Fibroblast of pulmonary artery (primary cell): ENCODE measurements at places on chromosomes 7 and 10.
A peak's percentile ranks its signal among the peaks of the same experiment; 100 is the strongest.

DNA sequence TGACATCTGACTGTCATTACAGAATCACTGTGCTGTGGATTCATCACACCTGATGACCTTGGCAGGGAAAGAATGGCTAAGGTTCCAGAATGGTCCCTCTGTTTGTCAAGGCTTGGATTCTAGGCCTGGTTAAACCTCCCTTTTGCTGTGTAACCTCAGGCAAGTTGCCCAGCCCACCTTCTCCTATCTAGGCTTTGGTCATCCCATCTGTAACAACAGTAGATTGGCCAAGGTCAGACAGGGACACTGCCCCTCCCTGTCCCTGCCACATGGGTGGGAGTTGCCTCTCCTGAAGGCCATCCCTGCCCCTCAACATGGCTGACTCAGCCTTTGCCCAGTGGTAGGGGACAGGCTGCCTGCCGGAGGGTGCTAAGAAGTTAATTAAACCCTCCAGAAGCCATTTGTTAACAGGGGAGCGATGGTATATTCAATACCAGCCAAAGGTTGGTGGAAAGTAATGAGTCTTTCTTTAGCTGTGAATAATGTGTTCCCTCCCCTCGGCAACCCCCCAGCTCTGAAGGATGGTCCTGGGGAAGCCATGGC is 149.8 kb upstream of the PCBD1 start:
- DNase-seq = no peak

DNA sequence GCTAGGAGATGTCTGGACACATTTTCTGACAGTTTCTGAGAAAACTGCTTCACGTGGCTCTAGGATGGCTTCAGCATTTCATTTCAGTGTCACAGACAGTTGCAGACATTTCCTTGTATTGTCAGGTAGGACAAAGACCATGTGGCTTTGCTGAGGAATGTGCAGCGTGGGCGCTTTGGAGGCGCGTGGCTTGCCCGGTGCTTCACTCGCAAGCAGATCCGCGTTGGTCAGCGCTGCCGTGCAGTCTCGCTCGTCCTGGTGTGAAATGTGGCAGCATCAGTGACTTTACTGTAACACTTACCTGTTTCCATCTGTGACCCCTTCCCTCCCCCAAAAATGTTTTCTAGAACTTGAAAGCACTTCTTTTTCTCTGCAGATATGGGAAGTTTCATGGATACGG is 340.5 kb downstream of the SDK1 start:
- no peak for DNase-seq

- DNase-seq = peak; percentile 19
Observed at GRCh38 chr10:71604324-71605018, 115.1 kb downstream of the C10orf105 start.

DNA sequence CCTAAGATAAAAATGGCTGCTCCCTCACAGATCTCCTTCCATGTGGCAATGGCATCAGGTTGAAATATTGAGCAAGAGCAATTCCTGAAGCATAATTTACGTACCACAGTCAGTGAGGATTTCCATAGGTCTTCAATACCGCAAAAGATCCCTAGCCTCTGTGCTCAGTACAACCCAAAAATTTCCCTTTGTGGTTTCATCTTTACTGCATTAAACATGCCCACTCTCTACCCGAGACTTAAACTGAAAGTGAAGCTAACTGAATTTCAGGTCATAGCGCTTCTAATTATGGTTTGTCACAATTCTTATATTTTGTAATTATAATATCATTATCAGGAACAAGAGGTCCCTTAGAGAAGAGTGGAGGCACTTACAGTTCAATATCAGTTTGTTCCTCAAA is 1071.1 kb downstream of the XPNPEP1 start:
- no peak for DNase-seq

DNA sequence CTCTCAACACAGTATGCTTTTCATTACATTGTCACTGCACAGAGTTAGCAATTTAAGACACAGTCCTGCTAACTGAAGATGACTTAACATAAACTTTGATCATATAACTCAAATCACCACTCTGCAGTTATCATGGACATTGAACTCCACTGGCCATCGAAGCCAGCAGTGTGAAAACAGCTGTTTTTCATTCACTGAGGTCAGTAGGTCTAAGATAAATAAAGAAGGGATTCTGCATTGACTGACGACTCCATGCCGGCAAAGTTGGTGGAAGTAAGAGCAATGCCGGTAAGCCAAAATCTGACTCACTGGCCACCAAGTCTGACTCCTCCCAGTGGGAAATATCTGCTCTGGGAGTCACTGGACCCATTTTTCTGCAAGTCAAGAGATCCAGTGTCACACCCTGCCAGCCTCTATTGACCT is 449.9 kb upstream of the ANKRD30A start:
- peak; percentile 44 for DNase-seq

DNA sequence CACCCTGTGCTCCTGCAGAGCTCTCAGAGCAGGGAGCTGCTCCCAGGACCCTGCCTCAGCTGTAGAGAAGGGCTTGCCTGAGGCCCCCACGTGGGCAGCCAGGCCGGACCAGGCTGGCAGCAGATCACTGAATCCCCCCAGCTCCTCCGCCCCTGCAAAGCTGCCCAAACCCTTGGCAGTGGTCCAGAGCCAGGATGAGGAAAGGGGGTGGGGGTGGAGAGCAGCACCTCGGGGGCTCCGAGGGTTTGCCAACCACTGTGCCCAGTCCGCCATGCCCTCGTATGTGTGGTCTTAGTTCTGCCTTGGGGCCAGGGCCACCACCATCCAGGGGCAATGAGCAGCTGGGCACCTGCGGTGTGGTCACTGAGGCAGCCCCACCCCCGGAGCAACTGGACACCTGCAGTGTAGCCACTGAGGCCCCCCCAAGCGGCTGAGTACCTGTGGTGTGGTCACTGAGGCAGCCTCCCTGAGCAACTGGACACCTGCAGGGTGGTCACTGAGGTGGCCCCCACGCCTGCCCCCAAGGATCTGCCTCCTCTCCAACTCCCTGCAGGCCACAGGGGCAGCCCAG is 90.8 kb downstream of the TCERG1L start:
- DNase-seq = no peak

- DNase-seq = no peak
Observed at GRCh38 chr7:12687718-12688171, 312 bp downstream of the ARL4A start.

GRCh38 chr7:105473163-105473562 is 48.9 kb downstream of the PUS7 start:
- DNase-seq = peak; percentile 91

DNA sequence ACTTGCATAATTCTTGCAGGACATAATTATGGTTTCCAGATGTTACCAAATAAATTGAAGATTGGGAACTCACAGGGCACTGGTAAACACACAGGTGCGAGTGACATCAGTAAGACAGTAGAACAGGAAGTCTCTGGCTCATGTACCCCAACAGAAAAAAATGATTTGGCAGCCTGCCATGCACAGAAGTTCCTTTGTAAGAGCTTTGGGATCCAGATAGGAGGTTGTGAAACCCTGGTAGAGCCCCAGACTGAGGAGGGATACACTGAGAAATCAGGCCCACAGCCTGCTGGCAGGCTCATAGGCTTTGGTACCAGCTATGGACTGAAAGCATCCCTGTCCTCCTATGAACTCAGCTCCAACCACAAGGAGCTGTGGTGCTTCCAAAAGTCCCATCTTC is 118.0 kb downstream of the COBL start:
- no peak for DNase-seq

GRCh38 chr10:12709521-12709963 is 292.0 kb downstream of the CCDC3 start:
- DNase-seq = peak; percentile 56

GRCh38 chr7:54615537-54615936 is 73.4 kb downstream of the VSTM2A start:
- peak; percentile 10 for DNase-seq

DNA sequence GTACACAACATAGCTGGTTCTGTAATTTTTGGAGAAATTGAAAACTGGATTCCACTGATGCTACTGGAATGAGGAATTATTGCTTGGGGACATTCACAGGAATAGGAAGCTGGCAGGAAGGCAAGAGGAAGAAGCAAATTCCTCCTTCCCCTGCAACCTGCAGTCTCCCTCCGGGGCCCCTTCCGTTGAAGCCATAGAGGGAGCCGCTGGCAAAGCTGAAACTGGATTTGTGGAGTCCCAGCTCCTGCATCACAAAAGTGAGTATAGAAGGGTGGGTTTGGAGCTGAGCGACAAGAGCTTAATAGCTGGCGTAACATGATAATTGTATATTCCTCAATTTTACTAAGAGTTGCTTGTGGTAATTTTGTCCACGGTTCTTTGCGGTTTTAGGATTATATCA is 190.8 kb downstream of the ADRA2A start:
- DNase-seq = no peak

- DNase-seq = no peak
Observed at GRCh38 chr10:11454958-11455566, 156.4 kb downstream of the USP6NL start.

- DNase-seq = peak; percentile 72
Observed at GRCh38 chr10:71269301-71270288, 49.5 kb upstream of the SLC29A3 start.

DNA sequence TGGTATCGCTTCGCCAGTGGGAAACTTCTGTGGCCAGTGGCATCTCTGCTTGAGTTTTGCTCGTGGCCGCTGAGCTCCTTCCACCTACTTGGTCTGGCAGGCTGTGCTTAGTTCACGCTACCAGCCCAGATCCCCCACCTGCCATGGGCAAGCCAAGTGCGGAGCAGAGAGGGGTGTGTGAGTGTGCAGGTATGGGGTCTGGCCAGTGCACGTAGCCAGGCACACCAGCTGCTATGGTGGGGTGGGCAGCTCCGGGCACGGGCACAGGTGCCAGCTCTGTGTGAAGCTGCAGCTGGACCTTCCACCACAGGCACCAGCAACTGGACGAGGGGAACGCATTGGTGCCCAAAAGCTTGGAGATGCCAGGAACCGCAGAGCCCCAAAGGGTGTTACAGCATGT is 56.5 kb downstream of the ZNF777 start:
- no peak for DNase-seq

GRCh38 chr10:48284002-48284546 is 9.6 kb upstream of the FRMPD2 start:
- no peak for DNase-seq

GRCh38 chr7:74293577-74293908 is 4.3 kb downstream of the CLIP2 start:
- DNase-seq = no peak

- no peak for DNase-seq
Observed at GRCh38 chr7:73904219-73905137, 43.5 kb downstream of the TMEM270 start.

GRCh38 chr7:1611708-1612241 is 41.9 kb upstream of the PSMG3 start:
- peak; percentile 77 for DNase-seq

DNA sequence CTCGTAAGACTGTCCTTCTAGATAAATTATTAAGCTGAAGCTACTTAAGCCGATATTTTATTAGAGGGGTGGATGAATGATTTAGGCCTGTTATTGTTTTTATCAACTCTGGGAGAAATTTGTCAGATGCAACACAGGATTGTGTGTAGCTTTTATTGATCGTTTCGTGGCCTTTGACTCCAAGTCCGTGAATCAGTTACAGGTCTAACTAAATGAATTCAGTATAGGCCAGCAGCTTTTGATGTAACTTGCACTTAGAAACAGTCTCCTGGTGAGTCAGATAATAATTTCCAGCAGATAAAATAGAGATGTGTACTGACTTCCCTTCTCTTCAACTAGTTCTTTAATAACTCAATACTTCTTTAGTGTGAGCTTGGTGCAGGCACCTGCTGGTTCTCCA is 341.7 kb upstream of the SMIM30 start:
- DNase-seq = no peak

GRCh38 chr10:6609625-6610024 is 29.5 kb upstream of the PRKCQ start:
- DNase-seq = no peak

GRCh38 chr10:72356115-72356514 is 1.4 kb upstream of the DNAJB12 start:
- no peak for DNase-seq

GRCh38 chr7:129667116-129667515 is 55.6 kb downstream of the NRF1 start:
- no peak for DNase-seq

DNA sequence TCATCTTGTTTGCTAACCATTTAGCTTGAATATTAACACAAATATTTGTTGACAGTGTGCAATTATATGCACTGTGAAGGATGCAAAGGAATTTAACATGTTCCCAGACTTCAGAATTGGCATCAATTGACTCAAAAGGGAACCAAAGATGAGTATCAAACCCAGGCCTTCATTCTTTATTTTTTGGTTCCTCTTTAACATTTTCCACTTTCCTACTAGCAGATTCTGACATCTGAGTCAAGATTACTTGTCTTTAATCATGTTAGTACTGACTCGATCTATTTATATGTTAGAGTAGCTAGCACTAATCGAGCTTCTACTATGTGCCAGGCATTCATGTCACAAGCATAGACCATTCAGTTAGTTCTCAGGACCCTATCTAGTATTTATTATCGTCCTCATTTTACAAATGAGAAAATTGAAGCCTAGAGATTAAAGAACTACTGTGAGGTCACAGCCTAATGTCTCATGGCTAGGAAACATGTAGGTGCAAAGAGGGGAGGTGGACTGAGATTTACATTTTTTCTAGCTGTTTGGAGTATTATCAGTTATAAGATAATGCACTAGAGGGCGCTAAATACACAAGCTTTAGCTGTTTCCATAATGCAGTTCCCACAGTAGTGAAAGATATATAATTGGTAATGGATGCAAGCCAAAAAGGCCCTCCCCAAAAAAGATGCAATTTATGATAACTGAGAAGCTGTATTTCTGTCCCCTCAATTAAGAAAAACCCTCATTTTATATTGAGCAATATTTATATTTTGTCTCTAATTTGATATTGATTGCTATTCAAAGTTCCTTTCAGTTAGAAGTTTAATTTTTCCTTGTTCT is 32.9 kb upstream of the KMT2E start:
- DNase-seq = peak; percentile 74
